ENCODE measurements at places on chromosomes 12 and 14.
A peak's percentile ranks its signal among the peaks of the same experiment; 100 is the strongest.

DNA sequence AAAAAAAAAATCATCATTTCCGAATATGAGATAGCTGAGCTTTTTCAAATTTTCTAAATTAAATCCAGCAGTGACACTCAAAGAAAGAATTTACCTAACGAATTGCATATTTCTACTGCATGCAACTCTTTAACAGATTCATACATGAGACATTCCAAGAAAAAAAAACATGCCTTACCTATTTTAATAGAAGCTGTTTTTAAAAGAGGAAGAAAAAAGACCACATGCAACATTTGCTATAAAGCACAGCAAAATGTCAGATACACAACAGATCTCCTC is 18.5 kb downstream of the CORO1C start:
- no peak for DNase-seq

DNA sequence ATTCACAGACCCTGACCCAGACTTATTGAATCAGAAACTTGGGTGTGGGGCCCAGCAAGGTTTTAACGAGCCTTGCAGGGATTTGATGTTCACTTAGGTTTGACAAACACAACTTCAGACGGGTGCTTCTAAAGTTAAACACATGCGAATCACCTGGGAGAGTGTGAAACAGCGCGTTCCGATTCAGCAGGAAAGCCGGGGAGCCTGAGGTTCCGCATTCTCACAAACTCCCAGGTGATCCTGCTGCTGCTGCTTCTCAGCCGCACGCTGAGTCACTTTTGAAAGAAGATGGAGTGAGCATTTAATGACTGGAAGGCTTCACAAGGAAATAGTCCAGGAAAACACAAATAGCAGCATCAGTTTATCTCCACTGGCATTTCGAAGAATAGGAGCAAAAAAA is 44.2 kb upstream of the DDX11 start:
- DNase-seq: no peak

GRCh38 chr14:99264691-99265450 is 7.1 kb downstream of the BCL11B start:
- no peak for DNase-seq

GRCh38 chr12:22634883-22635282 is 9.9 kb downstream of the ETNK1 start:
- no peak for DNase-seq

GRCh38 chr12:74021937-74022336 is 515.7 kb upstream of the ATXN7L3B start:
- peak; percentile 46 for DNase-seq

DNA sequence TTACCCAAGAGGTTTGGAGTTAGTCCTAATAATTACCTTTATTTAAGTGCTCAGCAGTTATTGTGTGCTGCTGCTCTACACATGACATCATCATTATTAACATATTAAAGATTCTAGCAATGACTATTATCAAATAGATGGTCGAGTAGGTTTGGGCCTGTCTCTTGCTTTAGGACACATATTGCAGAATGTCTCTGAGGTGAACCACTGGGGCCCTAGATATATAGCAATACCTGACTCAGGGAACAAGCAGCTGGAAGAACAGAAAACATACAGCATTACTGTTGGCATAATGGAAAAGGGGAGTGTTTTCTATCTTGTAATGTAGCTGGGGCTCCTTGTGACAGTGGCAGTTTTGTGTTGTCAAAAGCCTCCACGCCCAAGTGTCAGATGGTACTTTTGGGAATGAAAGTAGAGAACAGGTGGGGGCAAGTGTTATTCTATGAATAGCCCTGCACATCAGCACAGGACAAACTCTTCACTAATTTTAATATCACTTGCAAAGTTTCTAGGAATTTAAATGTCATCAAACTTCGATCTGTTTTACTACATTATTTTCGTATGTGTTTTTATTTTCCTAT is 54.6 kb downstream of the C12orf56 start:
- DNase-seq: no peak

- DNase-seq: no peak
Observed at GRCh38 chr12:50184261-50184660, 17.1 kb upstream of the CERS5 start.

GRCh38 chr12:69901221-69901905 is 76.3 kb downstream of the MYRFL start:
- no peak for DNase-seq

DNA sequence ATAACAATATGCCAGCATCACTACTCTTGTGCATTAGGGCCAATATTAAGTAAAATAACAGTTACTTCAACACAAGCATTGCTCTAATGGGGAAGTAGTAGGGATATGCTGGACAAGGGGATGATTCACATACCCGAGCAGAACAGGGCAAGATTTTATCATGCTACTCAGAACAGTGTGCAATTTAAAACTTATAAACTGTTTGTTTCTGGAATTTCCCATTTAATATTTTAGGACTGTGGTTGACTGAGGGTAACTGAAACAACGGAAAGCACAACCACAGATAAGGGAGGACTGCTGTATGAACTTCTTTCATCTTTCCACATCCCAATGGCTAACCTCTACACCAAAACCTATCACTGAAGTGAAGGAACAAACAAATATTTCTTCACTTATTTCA is 36.8 kb downstream of the SARNP start:
- no peak for DNase-seq

DNA sequence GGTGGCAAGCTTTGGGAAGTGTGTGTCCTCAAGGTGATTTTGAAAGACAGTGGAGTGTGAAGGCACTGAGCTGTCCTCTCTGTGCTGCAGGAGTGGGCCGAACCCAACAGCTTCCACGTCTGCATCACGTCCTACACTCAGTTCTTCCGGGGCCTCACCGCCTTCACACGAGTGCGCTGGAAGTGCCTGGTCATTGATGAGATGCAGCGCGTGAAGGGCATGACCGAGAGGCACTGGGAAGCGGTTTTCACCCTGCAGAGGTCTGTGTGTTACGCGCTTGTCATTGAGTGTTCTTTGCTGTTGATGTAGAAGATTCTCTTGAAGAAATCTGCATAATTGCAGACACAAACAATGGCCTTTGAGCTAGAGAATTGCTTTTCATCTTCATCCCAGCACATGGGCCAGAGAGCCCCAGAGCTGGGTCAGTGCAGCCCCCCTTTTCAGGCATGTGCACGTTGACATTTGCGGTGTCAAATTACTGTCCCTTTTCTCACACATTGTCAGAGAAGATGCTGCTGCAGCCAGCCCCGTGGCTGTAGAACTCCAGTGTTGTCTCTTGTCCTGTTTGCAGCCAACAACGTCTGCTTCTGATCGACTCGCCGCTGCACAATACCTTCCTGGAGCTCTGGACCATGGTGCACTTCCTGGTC is 63.3 kb downstream of the EP400 start:
- DNase-seq: no peak

GRCh38 chr12:11814374-11814773 is 164.9 kb downstream of the ETV6 start:
- DNase-seq: no peak

DNA sequence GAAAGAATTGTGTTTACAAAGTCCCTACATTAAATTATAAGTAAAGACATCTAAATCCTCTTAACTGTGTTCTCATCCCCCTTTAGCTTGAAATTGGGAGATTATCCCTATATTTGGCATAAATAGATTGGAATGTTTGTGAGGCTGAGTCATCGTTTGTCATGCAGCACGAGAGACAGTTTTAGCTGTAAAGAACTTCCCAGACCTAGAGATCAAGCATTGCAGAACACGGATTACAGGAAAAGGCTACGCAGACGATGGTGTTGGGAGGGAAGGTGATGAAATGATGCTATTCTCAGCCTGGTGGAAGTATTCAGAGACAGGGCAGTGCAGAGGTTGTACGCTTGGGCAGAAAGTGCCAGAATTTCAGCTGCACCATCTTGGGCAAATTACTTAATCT is 93.8 kb downstream of the PTPRB start:
- DNase-seq: no peak

DNA sequence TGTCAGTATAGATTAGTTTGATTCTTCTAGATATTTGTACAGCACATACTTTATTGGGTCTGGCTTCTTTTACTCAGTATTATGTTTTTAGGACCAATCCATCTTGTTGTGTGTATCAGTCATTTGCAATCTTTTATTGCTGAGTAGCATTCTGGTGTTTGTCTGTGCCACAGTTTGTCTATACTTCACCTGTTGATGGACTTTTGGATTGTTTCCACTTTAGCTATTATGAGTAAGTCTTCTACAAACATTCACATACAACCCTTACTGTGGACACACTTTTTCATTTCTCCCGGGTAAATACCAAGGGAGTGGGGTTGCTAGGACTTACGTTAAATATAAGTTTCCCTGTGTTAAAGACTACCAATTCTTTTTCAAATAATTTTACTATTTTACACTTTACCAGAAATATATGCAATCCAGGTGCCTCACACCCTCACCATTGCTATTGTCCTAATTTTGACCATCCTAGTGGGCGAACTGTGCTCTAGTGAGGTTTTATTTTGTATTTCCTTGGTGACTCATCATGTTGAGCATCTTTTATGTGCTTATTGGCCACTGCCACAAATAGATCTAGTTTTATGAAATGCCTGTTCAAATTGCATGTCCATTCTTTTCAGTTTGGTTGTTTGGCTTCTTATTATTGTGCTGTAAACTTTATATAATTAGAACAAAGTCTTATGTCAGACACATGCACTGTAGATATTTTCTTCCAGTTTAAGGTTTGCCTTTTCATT is 304.7 kb upstream of the TMTC1 start:
- no peak for DNase-seq

GRCh38 chr14:104519721-104520120 is 59.8 kb upstream of the C14orf180 start:
- no peak for DNase-seq

GRCh38 chr12:124321040-124321481 is 26.2 kb downstream of the RFLNA start:
- DNase-seq: peak; percentile 51

DNA sequence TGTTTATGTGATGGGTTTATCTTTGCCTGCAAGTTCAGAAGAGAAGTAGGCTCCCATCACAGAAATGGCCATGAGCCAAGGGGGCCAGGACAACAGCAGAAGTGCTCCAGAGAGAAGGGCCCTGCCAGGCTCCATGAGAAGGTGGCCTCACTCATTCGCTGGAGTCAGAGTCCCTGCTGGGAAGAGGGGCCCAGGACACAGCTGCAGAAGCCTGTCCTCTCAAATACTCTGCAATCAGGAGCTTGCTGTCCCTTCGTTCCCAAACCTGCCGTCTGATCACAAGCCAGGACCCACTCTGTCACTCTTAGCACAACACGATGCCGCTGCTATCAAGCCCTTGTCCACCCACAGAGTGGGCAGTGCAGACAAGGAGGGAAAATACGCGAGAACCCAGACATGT is 306.2 kb upstream of the FKBP4 start:
- no peak for DNase-seq

DNA sequence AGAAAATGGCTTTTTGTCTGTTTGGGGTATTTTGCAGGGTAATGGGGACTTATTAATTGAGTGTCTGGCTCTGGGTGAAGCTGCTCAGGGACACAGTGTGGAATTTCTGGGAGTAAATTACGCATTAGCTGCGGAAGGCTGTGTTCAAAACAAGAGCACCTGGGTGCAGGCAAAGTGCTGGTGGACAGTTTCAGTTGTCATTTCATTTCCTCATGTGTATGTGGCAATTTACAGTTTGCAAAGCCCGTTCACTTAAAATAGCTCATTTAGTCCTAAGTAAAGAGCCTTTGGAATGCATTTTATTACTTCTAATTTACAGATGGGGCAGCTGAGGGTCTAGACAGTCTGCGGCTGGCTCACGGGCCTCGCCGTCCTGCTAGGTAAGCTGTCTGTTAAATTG is 546.8 kb downstream of the BCL11B start:
- DNase-seq: no peak

GRCh38 chr12:6858799-6859198 is 6.8 kb downstream of the USP5 start:
- DNase-seq: no peak

- no peak for DNase-seq
Observed at GRCh38 chr14:102764220-102764671, 13.0 kb upstream of the TRAF3 start.

GRCh38 chr12:8779281-8779680 is 43.1 kb upstream of the A2ML1 start:
- peak; percentile 38 for DNase-seq

- DNase-seq: no peak
Observed at GRCh38 chr14:92122761-92123160, 992 bp downstream of the CPSF2 start.

GRCh38 chr14:104294628-104294982 is 156.2 kb downstream of the KIF26A start:
- DNase-seq: no peak

- no peak for DNase-seq
Observed at GRCh38 chr12:114698566-114699163, 14.7 kb upstream of the TBX3 start.

DNA sequence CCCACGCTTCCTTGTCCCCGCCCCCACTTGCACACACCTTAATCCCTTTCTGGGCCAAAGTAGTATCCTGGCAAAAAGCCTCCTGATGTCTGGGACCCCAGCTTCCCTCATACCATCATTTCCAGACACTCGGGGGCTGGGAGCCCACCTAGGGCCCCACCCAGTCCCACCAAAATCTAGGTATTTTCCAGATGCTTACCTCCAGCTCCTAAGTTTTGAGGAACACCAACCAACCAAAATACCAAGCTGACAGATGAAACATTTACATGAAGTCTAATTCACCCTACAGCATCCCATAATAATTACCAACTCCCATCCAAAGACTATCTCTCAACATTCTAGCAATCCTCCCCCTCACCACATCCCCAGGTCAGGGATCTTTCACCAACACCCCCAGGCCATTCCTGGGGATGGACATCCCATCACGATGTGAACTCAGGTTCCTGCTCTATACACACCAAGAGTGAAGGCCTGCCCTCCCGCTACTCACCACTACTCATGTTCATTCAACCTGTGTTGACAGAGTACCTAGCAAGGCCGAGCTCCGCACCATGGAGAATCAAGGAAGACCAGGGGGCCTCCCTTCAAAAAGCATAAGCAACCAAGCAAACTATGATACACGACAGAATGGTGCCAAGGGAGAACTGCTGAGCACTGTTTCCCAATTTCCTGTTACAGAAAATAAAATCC is 1.6 kb upstream of the CHD4 start:
- no peak for DNase-seq

DNA sequence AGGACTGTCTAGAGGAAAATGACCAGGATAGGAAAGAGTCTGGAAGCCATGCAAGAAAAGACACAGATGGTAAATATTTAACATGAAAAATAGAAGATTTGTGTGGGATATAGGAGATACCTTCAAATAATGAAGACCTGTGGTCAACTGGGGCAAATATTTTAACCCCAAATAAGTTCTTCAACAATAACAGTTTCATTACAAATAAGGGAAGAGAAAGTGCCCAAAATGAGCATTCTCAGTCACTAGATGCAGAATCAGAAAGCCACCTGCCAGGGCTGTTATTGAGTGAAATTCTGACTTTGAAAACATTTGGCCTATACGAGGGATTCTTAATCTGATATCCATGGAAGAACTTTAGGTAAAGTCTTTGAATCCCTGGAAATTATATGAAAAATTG is 231.2 kb upstream of the PLEKHG7 start:
- no peak for DNase-seq

DNA sequence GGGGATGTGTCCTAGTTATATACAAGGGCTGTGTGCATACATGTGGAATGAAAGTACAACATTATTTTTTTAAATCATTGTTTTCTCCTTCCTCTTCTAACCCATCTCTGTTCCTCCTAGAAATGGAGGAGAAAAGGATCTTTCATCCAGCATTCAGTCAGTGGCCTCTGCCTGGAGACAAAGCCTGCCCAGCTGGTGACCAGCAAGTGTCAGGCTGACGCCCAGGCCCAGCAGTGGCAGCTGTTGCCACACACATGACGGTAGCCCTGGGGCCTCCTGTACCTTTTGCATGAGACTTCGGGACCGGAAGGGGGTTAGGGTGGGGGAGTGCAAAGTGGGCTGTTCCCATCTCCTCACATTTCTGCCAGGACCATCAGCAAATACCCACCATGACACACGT is 46.2 kb downstream of the ERH start:
- DNase-seq: no peak

GRCh38 chr14:23443881-23444280 is 8.4 kb upstream of the MYH7 start:
- no peak for DNase-seq

All from hematopoietic multipotent progenitor cell treated with erythropoietin and hydrocortisone succinate and interleukin-3 and kit ligand, for 15 days (in vitro differentiated cells).